ENCODE measurements at places on chromosomes 12 and 14.

GRCh38 chr14:106694638-106695393 lies 1168.4 kb downstream of the TMEM121 start:
- DNase-seq, result no peak

DNA sequence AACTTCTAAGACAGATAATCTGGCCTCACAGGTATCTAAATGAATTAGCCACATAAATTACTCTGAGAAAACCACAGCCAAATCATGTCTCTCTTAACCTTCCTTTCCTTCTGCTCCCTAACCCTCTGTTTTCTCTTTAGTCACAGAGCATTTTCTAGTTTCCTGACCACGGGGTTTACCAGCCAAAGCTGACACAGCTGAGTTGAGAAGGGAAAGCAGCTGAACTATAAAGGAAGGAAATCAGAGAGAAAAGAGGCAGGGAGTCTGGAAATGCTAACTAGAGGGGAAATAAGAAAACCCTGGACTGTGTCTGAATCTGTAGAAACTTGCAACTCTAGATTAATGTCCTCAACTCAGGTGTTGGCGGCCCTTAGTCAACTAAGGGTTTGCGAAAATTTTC lies 24.4 kb downstream of the ANKS1B start:
- no peak for DNase-seq

GRCh38 chr12:74539765-74540526 lies 2.3 kb downstream of the ATXN7L3B start:
- DNase-seq, result no peak

DNA sequence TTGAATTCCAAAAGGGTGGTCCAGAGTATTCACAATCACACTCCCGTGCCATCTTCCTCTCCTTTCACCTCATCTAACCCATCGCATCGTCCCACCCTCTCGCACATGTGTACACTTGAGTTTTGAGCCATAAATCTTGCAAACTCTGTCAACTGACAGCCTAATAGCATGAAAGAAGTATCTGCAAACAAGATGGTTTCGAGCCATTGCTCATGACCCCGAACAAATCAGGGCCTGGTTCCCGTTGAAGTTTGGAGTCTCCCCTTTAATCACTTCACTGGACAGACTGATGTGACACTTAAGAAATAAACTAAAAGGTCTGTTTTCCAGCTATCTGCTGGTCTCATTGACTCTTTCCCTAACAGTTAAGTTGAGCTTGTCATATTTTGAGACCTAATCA lies 223.6 kb upstream of the SOX5 start:
- DNase-seq, result no peak

DNA sequence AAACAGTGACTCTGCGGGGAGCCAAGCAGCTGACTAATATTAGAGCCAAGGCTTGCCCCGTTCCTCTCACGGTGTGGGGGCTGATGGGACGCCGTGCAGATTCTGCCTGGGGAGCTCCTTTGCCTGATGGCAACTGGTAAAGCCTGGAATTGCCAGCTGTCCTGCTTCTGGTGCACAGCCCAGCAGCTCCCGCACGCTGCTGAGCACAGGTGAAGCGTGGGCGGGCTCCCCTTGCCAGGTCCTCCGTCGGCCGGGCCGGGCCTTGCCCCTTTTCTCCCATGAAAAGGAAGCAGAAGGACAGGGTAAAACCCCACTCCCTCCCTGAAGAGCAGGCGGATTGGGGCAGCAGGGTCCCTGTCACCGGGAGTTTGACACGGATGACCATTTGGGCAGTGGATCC lies 79.0 kb downstream of the WDR20 start:
- no peak for DNase-seq

DNA sequence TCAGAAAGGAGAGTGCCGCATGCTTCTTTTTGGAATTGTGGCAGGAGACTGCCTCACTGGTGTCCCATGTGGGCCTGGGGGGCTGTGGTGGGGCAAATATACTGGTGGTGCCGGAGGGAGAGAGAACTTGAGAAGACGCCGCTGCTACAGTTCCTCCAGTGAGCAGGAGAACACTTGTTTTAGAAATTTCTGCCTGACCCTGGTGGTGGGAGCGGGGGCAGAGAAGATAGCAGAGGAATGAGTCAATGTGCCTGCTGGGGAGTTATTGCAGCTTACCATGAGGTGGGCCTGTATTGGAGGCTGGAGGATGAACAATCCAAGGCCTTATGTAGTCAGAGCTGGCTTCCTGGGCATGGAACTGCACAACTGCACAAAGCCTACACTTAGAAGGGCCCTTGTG lies 211.8 kb downstream of the SNAPC1 start:
- DNase-seq, result peak; percentile 35

- no peak for DNase-seq
Measured at GRCh38 chr14:31766315-31766892, 205.2 kb downstream of the NUBPL start.

DNA sequence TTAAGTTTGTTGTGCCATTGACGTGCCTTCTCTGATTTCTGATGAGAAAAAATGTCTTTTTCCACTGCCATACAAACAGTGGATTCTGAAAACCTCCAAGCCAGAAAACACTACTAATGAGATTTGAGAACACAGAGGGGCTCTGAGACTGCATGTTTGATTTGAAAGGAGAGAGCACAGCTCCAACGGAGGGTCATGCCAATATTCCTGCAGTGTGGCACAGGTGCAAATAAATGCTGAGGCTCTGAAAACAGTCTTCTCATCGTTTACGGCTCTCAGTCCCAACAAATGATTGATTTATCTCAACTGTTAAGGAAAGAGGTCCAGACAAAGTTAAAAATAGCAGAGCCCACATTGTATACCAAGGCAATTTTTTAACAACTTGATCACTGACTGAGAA lies 128.7 kb downstream of the KCNH5 start:
- DNase-seq, result no peak

GRCh38 chr12:61939977-61940376 lies 320.2 kb upstream of the USP15 start:
- DNase-seq, result no peak

- no peak for DNase-seq
Measured at GRCh38 chr14:80658733-80659132, 282.8 kb downstream of the CEP128 start.

- no peak for DNase-seq
Measured at GRCh38 chr14:22553445-22553844, 35.6 kb downstream of the DAD1 start.

DNA sequence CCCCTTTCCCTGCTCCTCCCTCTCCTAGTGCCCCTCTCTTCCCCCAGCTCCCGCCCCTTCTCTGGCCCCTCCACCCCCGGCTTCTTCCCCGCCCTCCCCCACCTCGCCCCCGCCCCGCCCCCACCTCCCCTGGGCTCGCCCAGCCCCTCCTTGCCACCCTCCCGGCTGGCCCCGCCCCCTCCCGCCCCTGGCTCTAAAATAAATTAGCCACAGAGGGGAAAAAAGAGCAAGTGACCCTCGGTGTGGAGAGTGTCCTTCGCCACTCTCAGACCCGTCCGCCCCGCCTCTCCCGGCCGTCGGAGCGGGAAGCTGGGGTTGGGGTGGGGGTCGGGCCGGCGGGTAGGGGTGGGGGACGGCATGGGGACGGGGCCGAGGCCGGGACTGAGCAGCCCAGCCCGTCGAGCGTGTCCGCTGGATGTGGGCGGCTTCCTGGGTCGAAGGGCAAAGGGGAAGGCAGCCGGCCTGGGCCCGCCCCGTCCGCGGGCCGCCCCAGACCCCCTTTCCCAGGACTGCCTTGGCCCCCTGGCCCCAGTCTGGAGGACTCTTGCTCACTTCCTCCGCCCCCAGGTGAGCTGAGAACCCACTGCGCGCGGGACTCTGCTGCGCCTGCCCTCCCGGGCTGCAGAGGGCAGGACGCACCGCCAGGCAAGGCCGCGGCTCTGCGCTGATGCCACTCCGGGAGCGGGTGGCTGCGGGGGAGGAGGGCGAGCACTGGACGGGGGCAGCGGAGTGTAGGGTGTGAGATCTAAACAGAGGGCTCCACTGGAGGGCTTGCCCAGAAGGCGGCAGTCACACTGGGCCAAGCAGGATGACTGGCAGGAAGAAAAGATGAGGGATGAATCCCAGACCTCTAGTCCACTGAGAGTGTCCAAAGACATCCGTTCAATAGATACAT lies 570 bp upstream of the FIGNL2 start:
- DNase-seq, result no peak

DNA sequence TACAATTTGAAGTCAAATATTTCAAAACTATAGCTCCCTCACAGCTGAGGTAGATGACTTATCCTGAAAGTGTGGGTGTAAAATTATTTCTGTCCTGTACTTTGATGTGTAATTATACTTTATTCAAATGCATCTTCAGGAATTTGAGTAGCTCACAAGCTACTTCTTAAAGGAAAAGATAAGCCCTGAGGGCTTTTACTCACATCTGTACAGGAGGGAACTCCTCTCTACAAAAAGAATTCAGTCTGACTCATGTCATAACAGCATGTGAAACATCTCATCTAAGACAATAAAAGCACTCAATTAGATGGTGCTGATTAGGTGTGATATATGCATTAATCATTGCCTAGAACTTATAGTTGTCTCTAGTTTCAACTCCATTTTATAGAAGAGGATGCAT lies 452.0 kb downstream of the PRKD1 start:
- no peak for DNase-seq

DNA sequence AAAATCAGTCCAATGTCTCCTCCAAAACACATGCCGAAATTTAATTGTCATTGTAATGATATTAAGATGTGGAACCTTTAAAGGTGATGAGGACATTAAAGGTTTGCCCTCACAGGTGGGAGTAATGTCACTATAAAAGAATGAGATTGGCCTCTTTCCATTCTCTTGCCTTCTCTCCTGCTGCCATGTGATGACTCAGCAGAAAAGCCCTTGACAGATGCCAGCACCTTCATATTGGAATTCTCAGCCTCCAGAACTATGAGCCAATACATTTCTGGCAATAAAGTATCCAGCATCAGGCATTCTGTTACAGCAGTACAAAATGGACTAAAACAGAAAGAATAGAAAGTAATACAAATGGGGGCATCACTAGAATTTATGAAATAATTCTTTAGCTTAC lies 609.7 kb downstream of the SLC16A7 start:
- DNase-seq, result peak; percentile 13

- no peak for DNase-seq
Measured at GRCh38 chr12:130825771-130826150, 13.3 kb downstream of the STX2 start.
